ENCODE measurements at places on chromosomes 16 and 17.

- DNase-seq: peak; percentile 76
Measured at GRCh38 chr16:2858245-2859025, 465 bp upstream of the PRSS22 start.

- DNase-seq: peak; percentile 50
Measured at GRCh38 chr16:351804-352520, 561 bp downstream of the AXIN1 start.

DNA sequence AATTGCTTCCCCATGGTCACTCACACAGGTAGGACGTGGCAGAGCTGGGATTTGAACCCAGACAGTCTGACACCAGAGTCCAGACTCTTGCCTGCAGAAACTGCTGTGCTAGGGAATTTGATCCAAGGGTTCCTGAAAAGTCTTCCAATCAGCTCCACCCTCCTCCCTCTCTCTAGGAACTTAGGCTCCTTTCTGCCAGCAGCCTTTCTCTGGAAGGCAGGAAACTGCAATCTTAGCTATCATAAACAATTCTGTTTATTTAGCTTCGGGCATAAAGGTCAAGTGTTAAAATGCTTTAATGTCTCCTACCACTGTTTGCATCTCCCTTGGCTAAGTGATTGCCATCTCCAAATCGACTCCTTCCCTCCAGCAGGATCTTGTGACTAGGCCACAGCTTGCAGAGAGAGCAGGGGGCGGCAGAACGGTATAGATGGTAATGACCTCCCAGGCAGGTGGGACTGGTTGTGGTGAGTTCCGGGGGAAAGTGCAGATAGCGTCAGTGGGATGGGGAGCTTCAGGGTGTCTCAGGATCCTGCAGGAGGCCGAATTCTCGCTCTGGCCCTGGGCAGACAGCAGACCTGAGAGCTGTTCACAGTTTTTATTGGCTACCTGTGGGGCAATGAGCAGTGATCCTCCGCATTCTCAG is 882.4 kb upstream of the EEF2KMT start:
- no peak for DNase-seq

DNA sequence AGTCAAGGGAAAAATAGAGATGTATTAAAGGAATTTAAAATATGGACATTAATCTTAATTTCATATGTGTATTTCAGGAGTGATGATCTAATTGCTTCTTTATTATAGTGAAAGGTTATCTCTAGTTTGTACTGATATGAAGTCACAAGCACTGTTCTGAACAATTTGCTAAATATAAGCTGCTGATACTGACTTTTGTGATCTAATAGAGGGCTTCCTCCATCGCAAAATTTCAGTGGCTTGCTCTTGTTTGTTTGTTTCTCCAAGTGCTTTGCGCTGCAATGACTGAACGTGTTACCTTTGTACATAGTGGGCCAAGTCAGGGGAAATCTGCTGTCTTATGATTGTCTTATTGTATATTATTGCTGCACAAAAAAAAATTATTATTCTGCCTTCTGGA is 307.0 kb downstream of the KCNJ2 start:
- DNase-seq: no peak

DNA sequence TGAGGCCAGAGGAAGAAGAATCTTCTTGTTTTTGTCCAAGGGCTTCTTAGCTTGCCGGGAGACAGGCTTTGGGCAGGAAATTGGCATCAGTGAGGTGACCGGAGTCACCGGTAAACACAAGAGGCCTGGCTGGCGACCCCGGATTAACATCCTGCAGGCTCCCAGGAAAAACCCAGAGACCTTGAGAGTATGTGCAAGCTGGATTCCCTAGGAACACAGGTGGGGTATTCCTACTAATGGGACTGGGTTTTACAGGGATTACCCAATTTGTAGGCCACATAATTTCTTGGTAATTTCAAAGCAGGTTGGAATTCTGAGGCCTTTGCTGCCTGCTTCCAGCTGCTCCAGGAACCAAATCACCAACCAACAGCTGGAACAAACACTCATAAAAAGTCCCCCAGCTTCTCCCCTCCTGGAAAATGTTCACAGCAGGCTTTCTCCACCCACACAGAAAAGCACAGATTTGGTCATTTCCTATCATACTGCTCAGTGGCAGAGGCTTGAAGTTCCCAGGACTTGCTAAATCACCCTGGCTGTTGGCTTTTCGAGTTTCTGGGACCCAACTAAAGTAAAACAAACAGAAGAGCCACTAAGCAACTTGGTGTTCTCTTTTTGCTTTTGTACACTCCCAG is 258.8 kb downstream of the IRF8 start:
- DNase-seq: no peak

- no peak for DNase-seq
Measured at GRCh38 chr16:87740909-87741424, 24.8 kb downstream of the KLHDC4 start.

DNA sequence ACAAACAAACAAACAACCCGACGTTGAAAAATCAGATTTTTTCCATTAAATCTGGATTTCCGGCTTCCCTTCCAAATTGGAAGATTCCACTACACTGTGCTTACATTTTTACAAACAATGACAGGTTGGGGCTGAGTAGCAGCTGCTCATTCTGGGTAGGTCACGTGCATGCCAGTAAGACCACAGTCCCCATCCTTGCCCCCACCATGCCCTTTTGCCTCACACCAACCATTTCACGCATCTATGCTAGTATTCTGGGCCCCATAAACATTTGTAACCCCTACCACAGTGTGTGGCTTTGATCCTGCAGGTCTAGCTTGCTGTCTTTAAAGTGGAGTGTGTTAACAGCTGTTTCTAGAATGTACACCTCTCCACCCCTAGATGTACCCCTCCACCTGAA is 366.1 kb downstream of the XYLT1 start:
- DNase-seq: no peak

Measured in RPMI8226 (cell line).